ENCODE measurements at places on chromosomes 5 and 9.

DNA sequence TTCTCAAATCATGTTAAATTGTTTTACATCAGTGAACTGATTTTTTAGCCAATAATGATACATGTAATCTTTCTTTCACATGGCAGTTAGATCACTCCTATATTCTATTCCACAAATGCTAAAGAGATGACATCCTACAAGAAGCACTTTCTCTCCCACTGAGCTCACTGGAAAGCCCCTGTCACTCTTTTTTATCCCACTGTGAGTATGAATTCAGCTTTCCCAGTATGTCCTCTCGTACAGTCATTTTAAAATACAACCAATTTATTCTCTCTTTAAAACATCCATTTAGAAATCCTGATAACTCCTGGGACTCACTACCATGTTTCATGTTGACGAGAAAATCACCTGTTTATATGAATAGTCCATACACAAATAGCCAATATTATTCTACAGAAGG lies 599.9 kb downstream of the SEMA5A start:
- DNase-seq: no peak

GRCh38 chr5:116546033-116546742 lies 28.4 kb downstream of the SEMA6A start:
- DNase-seq: no peak

GRCh38 chr5:10330511-10331230 lies 22.8 kb upstream of the MARCHF6 start:
- DNase-seq: no peak

GRCh38 chr5:73214306-73214705 lies 41.3 kb downstream of the TMEM174 start:
- DNase-seq: no peak

DNA sequence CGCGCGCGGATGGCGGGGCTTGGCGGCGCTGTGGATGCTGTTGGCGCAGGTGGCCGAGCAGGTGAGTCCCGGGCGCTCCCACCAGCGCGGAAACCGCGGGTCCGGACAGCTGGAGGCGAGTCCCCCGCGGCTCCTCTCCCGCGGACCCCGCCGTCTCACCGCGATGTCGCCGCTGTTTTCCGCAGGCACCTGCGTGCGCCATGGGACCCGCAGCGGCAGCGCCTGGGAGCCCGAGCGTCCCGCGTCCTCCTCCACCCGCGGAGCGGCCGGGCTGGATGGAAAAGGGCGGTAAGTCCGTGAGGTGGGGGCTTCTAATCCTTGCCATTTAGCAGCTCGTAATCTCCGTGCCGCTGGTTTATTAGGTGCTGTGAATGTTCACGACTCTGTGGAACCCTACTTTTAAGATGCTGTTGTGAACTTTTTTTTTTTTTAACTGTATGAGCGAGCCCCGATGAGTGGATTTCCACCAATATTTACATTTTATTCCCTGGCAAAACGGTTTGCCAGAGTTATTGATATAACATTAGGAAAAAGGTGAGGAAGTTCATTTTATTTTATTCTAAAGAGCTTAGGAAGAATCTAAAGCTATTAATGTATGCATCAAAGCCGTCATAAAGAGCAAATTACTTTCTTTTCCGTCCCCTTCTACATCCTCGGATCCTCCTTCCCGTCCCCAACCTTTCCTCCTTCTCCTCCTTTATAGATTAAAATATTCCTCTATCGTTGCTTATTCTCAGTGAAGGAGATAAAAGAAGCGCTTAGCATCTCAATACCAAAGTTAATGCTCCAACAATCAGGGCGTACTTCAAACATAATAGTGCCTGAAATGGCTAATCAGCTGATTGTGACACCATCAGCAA lies 579 bp downstream of the ADAMTS16 start:
- DNase-seq: no peak

- DNase-seq: no peak
Observed at GRCh38 chr5:90843443-90843842, 284.8 kb downstream of the ADGRV1 start.

DNA sequence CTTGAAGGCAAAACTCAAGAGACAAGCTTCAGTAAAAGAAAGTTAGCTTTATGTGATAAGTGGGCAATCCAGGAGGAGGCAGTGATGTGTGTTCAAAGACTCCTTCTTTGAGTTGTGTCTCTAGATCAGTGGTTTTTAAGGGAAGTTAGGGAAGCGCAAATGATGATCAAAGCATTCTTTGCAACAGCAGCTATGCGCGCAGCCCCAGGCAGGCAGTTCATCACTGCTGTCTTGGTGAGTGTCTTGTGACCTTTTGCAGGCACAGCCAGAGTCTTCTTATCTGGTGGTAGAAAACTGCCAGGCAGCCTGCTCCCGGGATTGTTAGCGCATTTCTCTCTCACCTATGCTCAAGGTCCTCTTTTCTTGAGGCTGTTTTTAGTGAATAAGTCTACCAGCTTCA lies 40.3 kb upstream of the CLK4 start:
- no peak for DNase-seq

DNA sequence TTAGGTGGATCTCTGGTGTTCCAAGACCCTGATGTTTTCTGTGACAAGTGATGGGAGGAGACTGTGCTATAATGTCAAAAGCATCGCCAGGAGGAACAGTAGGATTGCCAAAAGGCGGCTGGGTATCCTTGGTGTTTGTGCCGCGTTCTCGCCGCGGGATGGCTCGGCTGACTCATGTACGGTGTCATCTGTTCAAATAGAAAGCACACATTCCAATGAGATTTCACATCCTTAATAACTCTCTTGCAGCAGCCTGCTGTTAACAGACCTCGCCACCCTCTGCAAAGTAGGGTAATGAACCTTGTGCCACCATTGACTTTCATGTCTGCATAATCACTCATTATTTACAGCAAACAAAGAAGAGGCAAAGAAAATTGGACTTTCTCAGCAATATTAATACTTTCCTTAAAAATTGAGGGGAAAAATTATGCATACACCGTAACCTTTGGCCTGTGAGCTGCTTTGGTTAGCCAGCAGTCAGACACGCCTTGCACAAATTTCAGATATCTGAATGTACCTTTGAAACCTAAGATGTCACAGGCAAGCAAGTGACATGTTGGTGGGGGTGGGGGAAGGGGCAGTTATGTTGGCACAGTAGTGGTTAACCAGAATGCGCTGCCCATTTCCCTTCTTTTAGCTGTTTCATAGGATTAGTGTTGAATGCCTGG lies 289.4 kb downstream of the EFNA5 start:
- DNase-seq: no peak

- DNase-seq: no peak
Observed at GRCh38 chr9:83384214-83384613, 154.0 kb downstream of the FRMD3 start.

- no peak for DNase-seq
Observed at GRCh38 chr5:140189977-140190871, 15.2 kb downstream of the CYSTM1 start.

- no peak for DNase-seq
Observed at GRCh38 chr9:113705928-113706519, 170.1 kb upstream of the ZNF618 start.

DNA sequence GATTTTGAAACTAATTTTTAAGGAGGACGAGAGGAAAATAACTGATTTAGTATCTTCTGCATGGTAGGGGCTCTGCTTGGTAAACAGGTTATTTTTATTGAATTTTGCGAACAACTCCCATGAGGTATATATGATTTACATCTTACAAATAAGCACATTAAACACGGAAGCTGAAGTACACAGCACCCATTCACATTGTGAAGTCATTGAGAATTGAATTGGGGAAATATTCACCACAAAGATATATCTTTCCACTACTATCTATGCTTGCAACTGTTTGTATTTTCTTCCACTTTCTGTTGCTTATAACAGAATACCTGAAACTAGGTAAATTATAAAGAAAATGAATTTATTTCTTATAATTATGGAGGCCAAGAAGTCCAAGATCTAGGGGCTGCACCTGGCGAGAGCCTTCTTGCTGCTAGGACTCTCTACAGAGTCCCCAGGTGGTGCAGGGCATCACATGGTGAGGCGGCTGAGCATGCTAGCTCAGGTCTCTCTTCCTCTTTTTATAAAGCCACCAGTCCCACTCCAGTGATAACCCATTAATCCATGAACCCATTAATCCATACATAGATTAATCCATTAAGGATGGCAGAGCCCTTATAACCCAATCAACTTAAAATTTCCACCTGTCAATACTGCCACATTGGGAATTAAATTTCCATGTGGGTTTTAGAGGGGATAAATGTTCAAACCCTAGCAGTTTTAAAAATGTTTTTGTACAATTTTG lies 79.0 kb upstream of the ZNF608 start:
- DNase-seq: no peak

- DNase-seq: no peak
Observed at GRCh38 chr5:97657239-97657638, 474.2 kb upstream of the RIOK2 start.

DNA sequence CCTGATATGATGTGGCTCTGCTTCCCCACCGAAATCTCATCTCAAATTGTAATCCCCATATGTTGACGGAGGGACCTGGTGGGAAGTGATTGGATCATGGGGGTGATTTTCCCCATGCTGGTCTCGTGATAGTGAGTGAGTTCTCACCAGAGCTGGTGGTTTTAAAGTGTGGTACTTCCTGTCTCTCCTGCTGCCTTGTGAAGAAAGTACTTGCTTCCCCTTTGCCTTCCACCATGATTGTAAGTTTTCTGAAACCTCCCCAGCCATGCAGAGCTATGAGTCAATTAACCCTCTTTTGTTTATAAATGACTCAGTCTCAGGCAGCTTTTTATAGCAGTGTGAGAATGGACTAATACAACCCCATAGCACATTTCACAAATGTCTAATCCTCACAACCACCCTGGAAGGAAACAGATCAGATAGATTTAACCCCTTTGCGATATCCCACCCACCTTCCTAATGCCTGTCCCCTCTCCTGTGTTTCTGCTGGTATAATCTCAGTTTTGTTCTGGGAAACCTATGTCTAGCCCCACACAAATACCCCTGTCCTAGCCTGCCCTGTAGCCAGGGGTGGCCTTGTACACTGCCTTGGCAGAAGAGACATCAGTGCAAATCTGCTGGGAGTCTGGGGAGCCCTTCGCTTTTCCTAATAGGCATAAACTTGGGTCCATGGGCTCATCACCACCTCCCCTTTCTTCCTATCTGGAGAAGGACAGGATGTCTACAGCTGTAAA lies 157.0 kb upstream of the RAI14 start:
- no peak for DNase-seq

GRCh38 chr5:26582350-26583045 lies 455.9 kb downstream of the CDH9 start:
- DNase-seq: no peak

DNA sequence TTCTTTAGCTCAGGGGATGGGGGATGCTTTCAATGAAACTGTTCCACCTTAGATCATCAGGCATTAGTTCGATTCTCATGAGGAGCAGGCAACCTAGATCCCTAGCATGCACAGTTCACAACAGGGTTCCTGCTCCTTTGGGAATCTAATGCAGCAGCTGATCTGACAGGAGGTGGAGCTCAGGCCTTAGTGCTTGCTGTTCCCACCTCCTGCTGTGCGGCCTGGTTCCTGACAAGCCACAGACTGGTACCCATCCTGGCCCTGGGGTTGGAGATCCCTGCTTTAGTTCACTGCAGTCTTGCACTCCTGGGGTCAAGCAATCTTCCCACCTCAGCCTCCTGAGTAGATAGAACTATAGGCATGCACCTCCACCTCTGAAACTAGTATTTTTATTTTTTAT lies 1369.8 kb upstream of the NUDT12 start:
- no peak for DNase-seq

DNA sequence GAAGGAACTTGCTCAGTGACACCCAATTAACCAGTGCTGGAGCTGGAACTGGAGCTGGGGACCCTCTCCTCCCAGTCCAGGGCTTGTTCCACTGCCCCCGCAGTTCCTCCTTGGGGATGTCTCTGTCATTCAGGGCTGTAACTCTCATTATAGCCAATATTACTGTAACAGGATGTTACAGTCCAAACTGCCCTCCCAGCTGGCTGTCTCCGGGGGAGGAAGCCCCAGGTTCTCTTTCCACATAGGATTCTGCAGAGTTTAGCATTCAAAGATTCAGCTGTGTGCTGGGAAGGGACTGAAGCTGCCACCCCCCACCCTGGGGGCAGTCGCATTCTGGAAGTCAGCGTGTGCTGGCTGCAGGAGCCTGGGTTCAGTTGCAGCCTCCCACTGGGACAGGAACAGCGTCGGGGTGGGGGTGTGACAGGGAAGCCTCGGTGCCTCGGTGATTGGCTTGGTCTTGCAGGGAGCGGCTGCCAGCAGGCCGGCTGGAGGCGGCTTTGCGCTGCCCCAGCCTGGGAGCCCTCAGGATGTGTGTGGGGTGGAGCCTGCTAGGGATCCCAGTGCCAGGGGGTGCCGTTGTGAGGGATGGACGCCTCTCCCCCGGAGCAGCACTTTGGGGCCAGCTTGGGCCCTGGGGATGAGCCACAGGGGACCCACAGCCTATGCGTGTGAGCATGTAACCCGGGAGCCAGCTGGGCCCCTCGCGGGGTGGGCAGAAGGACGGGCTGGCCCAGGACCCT lies 101.1 kb downstream of the RGS3 start:
- DNase-seq: no peak

- no peak for DNase-seq
Observed at GRCh38 chr5:149549461-149550267, 1.6 kb downstream of the CSNK1A1 start.

DNA sequence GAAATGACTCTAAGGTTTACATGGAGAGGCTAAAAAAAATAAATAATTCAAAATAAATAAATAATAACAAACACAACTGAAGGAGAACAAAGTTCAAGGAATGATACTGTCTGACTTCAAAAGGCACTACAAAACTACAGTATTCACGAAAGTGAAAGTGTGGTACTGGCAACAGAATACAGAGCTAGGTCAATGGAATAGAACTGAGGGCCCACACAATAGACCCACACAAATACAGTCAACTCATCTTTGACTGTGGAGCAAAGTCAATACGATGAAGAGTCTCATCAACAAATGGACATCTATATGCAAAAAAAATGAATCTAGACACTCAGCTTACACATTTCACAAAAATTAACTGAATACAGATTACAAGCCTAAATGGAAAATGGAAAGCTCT lies 75.3 kb downstream of the FBXW11 start:
- DNase-seq: no peak

GRCh38 chr5:112929336-112930081 lies 7.5 kb upstream of the REEP5 start:
- DNase-seq: no peak

DNA sequence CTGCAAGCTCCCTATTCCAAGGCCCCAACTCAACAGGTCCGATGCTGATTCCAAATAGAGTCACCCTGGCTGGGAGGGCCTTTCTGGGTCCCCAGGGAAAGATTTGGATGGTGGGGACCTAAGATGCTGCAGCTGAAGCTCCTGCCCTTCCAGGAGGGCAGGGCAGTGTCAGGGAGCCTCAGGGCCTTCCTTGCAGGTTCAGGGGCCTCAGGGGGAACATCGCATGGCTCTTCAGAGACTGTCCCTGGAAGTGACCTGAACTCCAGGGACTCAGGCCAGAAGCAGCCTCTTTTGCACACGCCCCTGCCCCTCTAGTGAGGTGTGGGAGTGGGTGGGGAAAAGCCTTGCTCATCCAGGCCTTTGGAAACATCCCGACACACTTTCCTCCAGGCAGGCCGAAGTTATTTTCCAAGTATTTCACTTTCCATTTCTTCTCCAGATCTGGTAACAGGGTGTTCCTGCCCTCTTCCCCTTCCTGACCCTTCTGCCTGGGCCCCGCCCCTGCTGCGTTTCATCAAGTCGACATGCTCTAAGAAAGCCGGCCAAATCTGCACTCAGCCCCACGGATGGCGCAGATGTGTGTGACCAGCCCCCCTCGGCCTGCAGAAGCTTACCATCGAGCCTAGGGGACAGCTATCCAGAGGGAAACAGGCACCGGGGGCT lies 159.5 kb downstream of the FGF18 start:
- no peak for DNase-seq

- no peak for DNase-seq
Observed at GRCh38 chr9:129608561-129609481, 12.1 kb downstream of the C9orf50 start.

GRCh38 chr9:18330401-18331309 lies 143.3 kb upstream of the ADAMTSL1 start:
- DNase-seq: no peak
